ENCODE measurements at places on chromosomes 3 and 15.

GRCh38 chr3:157285966-157286365 lies 126.0 kb upstream of the CCNL1 start:
- no peak for DNase-seq

DNA sequence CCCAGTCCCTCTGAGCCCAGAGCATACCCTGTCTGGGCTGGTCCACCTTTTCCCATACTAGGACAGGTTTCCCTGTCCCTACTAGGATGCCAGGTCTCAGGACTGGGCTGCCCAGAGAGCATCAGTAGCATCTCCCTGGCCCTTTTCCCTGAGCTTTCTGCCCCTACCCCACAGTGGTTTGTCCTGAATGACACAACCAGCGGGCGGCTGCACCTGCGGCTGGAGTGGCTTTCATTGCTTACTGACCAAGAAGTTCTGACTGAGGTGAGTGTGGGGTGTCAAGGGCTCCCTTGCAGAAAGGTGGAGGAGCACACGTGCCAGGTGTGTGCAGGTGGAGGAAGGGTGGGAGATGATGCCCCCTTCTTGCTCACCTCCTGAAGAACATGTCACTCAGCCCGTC lies 33.5 kb downstream of the ESYT3 start:
- no peak for DNase-seq

- no peak for DNase-seq
These were observed 902 bp downstream of the TMEM44 start for GRCh38 chr3:194632226-194632808.

- peak; percentile 77 for DNase-seq
These were observed 24.6 kb upstream of the CORO2B start for GRCh38 chr15:68553994-68554720.

DNA sequence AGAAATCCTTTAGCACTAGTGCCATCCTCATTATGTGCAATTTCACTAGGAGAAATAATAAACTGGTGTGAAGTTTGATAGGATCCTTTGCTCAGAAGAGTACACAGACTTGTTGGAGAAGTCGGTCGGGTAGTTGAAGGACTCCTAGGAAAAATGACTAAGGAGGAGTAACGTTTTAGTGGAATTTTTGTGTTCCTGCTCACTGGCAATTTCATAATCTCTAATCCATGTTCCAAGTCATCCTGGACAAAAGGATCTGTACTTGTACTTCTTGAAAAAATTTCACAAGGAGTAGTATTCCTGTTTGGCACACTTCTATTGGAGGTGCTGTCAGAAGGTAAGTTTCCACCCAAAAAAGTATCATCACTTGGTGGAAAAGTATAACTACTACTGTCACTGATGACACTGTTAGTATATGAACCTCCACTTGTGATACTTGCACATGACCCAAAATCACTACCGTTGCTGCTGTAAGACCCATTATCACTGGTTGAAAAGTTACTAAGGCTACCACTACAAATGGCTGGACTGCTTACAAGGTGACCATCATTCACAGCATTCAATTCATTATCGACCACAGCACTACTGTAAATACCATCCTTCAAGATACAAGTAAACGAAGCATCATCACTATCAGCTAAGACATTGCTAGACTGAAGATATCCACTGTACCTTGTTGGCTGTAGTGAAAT lies 77.4 kb downstream of the NEDD4 start:
- DNase-seq, result no peak

GRCh38 chr3:60829058-60829457 lies 422.2 kb downstream of the FHIT start:
- no peak for DNase-seq

DNA sequence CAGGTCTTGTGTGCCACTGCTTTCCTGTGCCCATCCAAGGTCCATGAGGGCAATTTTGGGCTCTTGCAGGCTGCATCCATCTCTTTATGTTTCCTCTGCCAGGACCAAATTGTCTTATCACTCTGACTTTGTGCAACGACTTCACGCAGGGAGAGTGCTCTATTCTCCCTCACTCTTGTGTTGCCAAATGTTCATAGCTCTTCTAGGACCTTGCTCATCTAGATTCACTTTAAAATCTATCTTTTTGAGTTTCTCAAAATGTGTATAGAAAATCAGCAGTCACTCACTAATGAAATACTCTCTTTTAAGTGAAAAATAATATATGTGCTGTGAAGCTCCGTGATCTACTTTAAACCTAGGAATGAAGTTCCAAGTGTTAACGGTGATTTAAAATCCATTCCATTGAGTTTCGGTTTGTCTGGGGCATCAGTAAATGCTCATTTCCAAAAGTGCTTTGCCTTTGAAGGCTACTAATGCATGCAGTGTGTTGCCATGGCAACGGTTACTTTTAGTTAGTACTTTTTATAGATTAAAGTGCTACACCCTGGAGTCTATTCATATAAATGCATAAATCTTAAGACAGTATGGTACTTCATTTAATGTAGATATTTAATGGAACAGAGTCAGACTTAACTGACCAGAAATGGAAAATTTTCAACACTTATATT lies 46.6 kb upstream of the GOLGA8J start:
- no peak for DNase-seq

DNA sequence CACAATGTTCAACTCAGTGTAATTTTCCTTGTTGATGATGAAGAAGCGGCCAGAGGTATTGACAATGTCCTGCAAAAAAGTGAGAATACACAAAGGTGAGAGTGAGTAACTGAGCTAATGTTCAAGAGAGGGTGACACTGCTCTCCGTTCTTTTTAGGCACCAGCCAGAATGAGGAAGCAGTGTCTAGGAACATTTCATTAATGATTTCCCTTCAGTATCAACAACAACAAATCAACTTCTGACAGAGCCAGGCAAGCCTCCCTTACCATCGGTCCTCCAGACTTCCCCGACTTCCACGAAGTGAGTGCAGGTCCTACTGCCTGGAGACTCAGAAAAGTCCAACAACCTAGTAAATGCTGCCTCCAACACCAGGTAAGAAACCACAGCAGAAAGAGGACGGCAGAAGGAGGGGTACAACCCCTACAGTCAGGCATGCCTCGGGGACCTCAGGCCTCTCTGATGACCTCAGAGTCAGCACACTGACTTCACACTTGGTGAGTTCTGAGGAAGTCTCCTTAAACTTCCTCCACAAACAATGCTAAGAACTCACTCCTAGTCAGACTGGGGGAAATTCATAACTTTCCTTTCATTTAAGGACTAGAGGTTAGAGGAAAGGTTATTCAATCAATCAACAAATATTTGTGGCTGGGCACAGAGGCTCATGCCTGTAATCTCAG lies 62.7 kb downstream of the NPTN start:
- DNase-seq, result no peak

DNA sequence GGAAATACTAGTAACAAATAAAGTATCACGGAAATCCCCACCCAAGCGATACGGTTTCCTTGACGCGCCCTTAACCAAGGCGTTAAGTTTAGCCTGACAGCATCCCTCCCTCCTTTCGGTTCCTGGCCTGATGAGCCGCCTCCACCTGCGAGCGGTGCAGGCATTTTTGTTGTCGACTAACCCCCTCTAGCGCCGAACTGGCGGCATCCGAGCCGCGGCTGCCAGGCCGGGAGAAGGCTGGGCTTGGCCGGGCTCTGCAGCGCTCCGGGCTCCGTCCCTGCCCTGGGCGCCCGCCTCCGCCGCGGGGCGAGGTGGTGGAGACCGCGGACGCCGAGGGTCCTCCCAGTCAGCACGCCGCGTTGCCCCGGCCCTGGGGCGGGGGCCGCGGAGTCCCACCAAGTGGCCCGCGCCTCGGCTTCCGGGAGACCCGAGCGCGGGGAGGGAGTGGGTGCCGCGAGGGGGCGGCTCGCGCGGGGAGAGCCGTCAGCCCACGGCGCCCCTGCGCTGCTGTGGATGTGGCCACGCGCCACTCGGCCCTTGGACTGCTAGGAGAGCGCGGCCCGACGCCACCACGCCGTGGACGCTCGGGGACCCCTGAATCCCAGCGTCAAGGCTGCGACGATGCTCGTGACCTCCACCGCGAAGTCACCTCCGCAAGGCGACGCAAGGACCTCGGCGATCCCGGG lies 1.1 kb upstream of the EPHA6 start:
- no peak for DNase-seq

DNA sequence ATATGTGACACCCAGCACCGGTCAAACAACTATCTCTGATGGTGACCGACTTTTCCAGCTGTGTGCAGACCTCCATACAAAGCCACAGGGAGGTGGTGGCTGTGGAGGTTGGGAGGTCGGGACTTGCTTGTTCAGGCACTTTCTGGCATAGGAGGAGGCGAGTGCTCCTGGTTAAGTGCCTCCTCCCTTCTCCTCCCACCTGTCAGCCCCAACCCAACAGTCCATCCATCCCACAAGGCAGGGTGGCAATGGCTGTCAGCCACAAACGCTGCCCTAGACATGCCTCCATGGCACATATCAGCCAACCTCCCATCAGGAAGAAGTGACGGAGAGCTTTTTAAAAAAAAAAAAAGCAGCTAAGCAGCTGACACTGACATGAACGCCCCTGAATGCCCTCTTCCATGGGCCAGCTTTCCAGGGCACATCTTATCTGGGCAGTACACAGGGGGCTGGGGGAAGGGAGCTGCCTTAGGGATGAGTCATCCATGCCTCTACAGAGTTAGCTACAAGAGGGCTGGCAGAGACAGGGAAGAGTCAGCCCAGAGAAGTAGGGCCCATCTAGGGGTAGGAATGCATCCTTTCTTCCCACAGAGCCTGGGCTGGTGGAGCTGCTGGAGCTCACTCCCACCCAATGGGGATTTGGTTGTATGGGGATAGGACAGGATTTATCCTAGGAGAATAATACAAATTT lies 41.2 kb downstream of the CCDC12 start:
- peak; percentile 70 for DNase-seq

DNA sequence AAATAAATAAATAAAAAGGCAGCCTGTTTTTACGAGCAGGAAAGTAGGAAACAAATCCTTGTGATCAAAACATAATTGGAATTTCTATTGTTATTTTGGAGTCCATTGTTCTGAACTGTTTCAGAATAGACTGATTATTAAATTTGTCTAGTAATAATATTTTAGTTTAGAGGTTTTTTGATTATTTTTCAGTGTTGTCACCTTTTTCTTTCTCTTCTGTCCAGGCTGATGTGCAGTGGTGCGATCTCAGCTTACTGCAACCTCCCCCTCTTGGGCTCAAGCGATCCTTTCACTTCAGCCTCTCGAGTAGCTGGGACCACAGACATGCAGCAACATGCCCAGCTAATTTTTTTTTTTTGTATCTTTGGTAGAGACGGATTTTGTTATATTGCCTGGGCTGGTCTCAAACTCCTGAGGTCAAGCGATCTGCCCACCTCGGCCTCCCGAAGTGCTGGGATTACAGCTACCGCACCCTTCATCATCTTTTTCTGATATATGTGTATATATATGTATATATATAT lies 38.0 kb downstream of the KAT2B start:
- no peak for DNase-seq

- no peak for DNase-seq
These were observed 43.0 kb upstream of the MEIS2 start for GRCh38 chr15:37143351-37143750.

GRCh38 chr3:33119891-33120290 lies 6.1 kb downstream of the CRTAP start:
- no peak for DNase-seq

DNA sequence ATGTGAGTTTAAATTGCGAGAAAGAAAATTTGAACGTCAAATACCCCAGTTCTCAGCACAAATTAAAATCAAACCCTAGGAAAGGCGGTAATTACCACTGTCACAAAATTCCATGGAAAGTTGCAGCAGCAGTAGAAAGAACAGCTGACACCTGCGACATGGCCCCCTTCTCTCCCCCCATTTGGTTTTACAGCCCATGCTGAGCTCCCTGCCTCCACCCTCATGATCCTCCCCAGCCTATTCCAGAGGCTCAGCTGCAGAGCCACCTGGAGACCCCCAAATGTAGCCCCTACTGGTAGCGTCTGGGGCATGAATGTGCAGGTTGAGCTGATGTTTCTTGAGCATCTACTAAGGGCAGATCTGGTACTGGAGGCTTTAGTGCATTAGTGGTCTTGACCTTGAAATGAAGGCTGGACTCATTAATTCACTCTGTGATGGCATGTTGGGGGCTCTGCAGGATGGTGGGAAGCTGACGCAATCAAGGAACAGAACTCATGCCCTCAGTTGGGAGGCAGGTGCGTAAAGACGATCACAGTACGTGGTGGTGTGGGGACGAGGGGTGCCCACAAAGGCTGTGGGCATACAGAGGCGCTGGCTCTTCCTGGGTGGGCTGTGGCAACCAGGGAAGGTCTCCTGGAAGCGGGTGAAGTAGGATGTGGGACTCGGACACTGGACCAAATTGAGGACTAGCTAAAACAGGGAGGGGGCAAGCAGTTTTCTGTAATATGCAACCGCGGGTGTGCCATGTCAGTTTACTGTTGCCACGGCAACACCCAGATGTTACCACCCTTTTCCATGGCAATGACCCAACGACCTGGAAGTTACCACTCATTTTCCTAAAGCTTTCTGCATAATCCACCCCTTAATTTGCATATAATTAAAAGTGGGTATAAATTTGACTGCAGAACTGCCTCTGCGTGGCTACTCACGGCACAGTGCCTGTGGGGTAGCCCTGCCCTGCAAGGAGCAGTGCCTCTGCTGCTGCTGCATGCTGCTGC lies 39.8 kb downstream of the PRKCD start:
- no peak for DNase-seq

GRCh38 chr3:113058188-113058587 lies 67.4 kb downstream of the GTPBP8 start:
- no peak for DNase-seq

DNA sequence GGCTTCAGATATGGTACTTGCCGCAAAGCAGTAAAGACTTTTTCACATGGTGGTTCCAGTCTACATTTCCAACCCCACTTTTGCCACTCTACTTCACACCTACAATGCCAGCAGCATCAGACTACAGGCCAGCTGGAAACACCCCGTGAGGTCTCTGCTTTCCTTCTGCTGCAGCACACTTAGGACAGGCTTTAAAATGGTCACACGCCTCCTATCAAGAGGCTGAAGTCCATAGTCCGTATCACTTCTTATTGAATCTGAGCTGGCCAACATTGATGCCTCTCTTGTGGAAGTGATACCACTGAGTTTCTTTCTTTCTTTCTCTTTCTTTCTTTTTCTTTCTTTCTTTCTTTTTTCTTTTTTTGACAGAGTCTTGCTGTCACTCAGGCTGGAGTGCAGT lies 59.8 kb downstream of the ZNF860 start:
- DNase-seq, result no peak

GRCh38 chr3:74129056-74129455 lies 485.4 kb downstream of the CNTN3 start:
- DNase-seq, result no peak

DNA sequence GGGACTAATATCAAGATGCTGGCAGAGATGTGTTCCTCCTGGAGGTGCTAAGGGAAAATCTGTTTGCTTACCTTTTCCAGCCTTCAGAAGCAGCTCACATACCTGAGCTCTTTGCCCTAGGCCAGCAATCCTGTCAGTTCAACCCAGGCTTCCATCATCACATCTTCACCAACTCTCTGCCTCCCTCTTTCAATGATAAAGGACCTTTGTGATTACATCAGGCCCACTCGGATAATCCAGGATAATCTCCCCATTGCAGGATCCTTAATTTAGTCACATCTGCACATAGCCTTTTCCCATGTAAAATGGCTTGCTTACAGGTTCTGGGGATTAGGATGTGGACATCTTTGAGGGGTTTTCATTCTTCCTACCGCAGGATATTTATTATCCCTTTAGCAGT lies 58.3 kb downstream of the NSUN3 start:
- DNase-seq, result no peak

GRCh38 chr3:153349108-153349499 lies 187.1 kb downstream of the RAP2B start:
- no peak for DNase-seq

- DNase-seq, result no peak
These were observed 7.3 kb downstream of the NGLY1 start for GRCh38 chr3:25775936-25776335.

GRCh38 chr3:69791106-69791505 lies 51.8 kb downstream of the MITF start:
- DNase-seq, result no peak
